ENCODE measurements at places on chromosomes 6 and 20.

- DNase-seq: no peak
Observed at GRCh38 chr6:101110814-101111213, 229.7 kb upstream of the ASCC3 start.

GRCh38 chr20:1381753-1382591, 10.9 kb downstream of the FKBP1A start:
- no peak for DNase-seq

- no peak for DNase-seq
Observed at GRCh38 chr20:10954137-10954840, 280.5 kb upstream of the JAG1 start.

DNA sequence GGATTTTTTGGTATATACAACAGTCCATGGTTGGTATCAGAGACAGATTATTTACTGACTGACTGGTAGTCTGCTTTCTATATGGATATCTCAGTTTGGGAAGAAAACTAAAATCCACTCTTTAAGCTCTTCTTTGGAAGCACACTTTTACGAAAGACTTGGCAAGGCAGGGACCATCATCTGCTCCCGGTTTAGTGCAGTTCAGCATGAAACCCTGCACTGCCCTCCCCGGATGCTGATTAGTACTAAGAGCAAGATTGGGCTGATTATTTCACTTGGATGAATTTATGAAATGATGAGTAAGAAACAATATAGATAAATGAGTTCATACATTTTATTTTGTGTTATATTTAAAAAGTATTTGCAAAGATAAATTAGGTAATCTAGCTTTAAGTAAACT, 56.3 kb downstream of the RGS17 start:
- DNase-seq: no peak

- DNase-seq: no peak
Observed at GRCh38 chr6:134603561-134603960, 285.6 kb upstream of the SGK1 start.

DNA sequence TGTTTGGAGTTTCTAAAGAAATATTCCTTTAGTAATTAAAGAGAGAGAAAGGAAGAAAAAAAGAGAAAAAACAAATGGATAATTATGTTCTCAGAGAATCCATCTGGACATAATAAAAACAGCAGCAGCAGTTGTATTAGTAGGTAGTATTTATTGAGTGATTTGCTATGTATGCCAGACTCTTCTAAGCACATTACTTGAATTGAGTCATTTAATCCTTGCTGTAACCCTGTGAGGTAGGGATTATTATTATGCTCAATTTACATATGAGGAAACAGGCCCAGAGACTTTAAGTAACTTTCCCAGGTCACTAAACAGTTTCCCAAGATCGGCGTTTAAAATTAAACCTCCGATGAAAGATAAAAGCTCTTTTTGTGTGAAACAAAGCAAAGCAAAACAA, 238.8 kb downstream of the TSHZ2 start:
- DNase-seq: no peak

- DNase-seq: no peak
Observed at GRCh38 chr6:96923871-96924493, 546 bp upstream of the KLHL32 start.
